ENCODE measurements at places on chromosomes 6 and 20.
A peak's percentile ranks its signal among the peaks of the same experiment; 100 is the strongest.

DNA sequence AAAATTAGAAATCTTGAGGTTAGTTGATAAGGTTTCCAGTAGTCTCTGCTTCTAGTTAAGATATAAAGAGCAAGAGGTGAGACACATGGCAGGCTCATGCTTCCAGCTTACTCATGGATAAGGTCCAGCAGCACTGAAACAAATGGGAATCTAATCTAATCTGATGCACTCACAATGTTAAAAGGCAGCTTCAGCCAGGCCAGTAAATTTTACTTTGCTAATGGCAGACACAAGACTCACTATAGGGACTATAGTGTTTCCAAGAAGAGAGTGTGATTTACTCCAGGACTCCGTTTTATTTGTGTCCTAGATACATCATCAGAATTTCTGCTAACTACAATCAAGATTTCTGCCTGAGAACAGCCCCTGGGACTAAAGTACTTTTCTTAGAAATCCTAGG lies 324.8 kb downstream of the SMOC2 start:
- no peak for DNase-seq

DNA sequence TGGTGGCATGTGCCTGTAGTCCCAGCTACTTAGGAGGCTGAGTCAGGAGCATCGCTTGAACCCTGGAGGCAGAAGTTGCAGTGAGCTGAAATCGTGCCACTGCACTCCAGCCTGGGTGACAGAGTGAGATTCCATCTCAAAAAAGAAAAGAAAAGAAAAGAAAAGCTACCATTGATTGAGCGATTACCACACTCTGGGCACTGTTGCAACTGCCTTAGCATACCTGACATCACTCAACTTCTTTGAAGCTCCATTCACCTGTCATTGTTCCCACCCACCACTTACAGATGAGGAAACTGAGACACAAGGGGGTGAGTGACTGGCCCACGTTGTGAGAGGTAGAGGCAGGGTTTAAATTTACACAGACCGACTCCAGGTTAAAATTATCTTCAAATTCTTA lies 442.1 kb upstream of the SULF2 start:
- DNase-seq = no peak

DNA sequence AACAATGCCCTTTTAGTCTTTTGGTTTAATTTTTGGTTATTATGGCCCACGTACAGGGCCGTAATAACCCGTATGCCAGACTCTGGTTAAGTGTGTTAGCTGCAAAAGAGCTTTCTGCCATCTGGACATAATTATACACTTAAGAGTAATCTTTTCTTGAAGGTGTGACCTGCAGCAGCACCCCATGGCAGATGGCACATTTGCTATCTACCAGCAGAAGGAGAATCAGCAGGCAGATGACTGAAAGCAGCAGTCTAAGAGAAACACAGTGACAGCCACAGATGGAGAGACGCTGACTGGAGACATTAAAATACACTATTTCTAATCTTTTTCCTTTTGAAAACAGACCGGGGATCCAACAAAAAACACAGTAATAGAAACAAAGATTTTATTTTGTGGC lies 18.7 kb downstream of the ASF1A start:
- DNase-seq = no peak

- DNase-seq = peak; percentile 31
Observed at GRCh38 chr20:64099880-64100565, 7.3 kb downstream of the NPBWR2 start.

- no peak for DNase-seq
Observed at GRCh38 chr6:80457439-80457933, 351.0 kb downstream of the BCKDHB start.

GRCh38 chr6:53659458-53659857 lies 6.1 kb downstream of the KLHL31 start:
- DNase-seq = no peak

DNA sequence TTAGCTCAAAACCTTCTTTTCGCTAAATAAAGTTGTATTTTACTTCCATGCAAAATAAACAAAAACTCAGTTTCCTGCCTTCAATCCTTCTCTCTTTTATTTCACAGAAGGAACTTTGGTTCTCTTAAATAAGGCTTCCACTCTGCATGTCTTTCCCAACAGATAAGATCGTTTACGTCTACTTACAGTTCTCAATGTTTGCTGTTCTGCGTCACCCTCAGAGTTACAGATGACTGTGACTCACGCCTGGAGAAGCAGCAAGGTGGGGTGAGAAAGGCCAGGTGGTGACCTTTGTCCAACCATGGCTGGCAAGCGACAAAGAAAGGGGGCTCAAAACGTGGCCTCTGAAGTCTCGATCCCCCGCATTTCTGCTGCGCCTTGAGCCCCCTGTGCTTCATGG lies 51.4 kb upstream of the RPS6KA2 start:
- DNase-seq = no peak

Measured in stimulated activated naive CD4-positive, alpha-beta T cell (primary cell).